ENCODE measurements at places on chromosomes 12 and 14.

- no peak for DNase-seq
Observed at GRCh38 chr14:58808828-58809227, 171.1 kb downstream of the DACT1 start.

DNA sequence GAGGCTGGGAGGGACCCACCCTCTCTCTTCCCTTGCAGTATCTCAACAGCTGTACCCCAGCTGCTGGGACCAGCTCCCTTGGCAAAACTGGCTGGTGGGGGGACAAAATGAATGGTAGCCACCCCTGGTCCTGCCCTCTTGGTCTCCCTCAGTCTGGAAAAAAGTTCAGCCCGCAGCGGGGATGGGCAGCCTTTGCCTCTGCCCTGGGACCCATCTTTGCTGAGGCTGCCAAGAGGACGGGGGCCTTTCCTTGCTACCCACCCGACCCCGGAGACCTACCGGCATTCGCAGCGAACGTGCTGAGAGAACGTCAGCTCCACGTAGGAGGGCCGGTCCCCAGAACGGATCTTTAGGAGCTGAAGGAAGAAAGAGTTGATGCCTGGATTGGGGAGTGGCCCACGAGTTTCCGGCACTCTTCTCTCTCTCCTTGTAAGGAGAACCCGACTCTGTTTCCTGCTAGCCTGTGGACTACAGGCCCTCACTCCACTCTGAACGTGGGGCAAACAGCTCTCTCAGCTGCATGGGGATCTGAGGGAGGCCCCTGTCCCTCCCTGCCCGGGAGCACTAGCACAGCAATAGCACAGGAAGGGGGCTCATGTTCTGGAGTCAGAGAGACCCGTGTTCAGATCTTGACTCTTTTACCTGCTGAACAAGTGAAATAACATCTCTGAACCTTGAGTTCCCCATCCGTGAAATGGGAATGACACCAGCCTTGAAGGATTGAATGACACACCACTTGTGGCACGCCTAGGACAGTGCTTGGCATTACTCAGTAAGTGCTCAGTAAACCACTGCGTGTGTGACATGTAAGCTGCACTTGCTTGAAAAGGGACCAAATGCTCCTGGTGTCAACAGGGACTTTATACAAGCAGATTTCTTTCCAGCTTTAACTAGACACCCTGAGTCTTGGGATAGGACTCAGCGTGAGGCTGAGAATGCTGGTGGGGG is 6.9 kb downstream of the PGF start:
- no peak for DNase-seq

DNA sequence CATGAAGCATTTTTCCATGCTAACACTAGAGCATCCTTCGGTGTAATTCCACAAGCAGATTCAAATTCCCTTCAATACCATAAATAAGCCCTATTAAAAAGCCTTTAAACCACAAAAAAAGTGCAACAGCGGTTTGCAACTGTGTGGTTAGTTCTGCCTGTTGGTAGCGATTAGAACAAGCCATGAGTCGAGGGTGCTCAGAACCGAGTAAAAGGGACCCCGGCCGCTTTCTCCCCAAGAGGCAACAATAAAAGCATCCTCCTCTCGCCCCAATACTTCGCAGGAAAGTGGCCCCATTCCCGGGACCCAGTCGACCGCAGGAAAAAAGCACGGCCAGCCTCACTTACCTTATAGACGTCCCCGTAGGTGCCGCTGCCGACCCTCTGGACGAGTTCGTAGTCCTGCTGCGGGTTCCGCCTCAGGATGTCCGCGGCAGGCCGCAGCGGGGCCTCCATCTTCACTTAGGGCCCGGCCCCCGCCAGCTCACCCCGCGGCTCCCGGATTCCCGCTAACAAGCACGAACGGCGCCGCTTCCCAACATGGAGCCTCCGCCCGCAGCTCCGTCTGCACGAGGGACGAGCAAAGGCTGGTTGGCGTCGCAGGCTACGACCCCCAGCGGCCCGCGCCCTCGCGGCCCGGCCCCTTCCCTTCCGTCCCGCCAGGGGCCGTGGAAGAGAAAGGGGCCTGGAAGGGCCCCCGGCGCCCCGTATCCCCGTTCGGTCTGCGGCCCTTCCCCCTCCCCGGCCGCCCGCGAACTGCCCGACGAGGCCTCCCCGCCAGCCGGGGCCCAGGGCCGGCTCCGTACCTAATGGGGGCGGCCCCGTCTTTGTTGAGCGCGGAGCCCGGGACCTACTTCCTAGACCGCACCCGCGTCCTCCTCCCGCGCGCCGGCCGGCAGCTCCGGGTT is 521 bp downstream of the MAP4K5 start:
- peak; percentile 11 for DNase-seq

DNA sequence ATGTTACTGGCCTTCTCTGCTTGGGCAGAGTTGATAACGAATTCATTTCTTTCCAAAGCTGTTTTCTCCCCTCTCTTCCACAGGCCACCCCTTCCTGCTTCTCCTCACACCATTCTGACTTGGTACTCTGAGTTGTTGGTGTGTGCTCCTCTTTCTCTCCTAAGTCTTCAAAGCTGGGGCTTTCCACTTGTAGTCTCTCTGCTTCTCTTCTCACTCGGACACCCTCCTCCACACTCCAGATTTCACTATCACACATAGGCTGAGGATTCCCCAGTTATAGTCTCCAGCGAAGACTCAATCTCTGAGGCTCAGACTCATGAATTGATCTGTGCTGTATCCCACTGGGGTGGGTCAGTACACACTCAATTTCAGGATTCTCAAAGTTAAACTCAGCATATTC is 201.0 kb downstream of the SSPN start:
- DNase-seq: no peak

- no peak for DNase-seq
Observed at GRCh38 chr14:79363291-79363690, 848.0 kb downstream of the DIO2 start.

- DNase-seq: no peak
Observed at GRCh38 chr12:96472384-96472783, 17.0 kb upstream of the CFAP54 start.

Measured in stimulated activated CD8-positive, alpha-beta memory T cell treated with anti-CD3 and anti-CD28 coated beads, Interleukin-2, amount 100 ng/mL, for 48 hours (primary cell).